ENCODE measurements at places on chromosomes 3 and 15.

GRCh38 chr3:170907637-170908234, 701 bp downstream of the EIF5A2 start:
- DNase-seq: no peak

GRCh38 chr3:29898171-29898965, 617.5 kb downstream of the RBMS3 start:
- DNase-seq: no peak

- no peak for DNase-seq
Measured at GRCh38 chr15:38972831-38973230, 408.2 kb upstream of the RASGRP1 start.

DNA sequence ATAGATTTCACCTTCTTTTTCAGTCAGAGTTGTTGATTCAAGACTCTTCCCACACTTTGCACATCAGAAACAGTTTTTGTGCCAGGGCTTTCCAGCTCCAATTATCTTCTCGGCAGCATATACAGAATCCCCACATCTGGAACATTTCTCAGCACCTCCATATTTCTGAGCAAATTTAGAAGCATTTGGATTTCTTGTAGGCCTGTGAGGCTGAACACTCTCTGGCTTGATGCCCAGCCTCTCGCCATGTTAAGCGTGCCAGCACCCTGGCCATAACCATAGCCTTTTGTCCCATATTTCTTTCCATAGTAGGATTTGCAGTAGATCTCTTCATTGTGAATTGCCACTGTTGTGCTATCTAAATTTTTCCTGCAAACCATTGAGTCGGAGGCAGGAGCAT, 28.3 kb downstream of the CD80 start:
- no peak for DNase-seq

- DNase-seq: no peak
Measured at GRCh38 chr3:14941871-14942270, 5.5 kb upstream of the NR2C2 start.

DNA sequence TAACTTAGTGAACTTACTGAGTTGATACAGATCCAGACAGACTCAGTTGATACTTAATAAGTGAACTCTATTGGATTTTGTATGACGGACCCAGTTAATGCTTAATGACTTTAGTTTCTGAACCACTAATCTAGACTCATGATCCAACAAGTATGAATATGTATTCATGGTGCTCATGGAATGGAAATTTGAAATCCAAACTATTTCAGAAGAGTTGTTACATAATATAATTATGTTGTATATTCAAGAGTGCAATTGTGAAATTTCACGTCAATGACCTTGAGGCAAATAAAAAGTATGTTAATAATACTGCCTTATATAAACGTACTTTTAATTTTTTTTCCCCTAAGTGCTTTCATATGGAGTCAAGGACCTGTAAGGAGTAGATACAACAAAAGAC, 78.8 kb downstream of the THRB start:
- DNase-seq: no peak

DNA sequence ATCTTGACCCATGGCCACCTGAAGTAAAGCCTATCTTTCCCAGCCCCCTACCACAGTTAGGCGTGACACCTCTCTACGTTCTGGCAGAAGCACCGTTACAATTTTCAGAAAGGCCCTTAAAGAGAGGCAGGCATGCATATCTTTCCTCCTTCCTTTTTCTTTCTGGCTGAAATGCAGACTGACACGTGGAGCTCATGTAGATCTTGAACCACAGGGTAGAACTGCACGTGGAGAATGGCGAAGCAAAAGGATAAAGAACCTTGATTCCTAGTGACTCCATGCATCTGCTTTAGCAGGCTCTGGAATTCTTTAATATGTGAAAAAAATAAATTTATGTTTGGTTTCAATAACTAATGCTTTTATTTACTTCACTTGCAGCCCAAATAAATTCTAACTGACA, 166.6 kb downstream of the CPNE4 start:
- DNase-seq: no peak

DNA sequence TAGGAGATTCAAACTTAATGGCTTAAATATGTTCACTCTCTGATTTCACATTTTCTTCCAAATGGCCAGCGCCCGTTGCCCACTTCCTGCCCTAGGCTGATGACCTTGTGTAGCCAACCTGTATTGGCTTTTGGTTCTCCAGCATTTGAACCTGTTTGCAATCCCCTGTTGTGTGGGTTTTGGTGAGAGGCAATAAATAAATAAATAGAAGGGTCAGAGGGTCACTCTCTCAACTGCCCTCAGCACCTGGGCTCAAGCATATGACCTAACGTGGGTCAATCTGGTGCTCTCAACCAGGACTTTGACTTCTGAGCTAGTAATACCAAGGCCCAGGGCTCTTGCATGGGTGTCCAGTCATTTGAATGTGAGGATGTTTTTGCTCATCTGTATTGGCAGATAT, 1.8 kb upstream of the SRP14 start:
- no peak for DNase-seq

DNA sequence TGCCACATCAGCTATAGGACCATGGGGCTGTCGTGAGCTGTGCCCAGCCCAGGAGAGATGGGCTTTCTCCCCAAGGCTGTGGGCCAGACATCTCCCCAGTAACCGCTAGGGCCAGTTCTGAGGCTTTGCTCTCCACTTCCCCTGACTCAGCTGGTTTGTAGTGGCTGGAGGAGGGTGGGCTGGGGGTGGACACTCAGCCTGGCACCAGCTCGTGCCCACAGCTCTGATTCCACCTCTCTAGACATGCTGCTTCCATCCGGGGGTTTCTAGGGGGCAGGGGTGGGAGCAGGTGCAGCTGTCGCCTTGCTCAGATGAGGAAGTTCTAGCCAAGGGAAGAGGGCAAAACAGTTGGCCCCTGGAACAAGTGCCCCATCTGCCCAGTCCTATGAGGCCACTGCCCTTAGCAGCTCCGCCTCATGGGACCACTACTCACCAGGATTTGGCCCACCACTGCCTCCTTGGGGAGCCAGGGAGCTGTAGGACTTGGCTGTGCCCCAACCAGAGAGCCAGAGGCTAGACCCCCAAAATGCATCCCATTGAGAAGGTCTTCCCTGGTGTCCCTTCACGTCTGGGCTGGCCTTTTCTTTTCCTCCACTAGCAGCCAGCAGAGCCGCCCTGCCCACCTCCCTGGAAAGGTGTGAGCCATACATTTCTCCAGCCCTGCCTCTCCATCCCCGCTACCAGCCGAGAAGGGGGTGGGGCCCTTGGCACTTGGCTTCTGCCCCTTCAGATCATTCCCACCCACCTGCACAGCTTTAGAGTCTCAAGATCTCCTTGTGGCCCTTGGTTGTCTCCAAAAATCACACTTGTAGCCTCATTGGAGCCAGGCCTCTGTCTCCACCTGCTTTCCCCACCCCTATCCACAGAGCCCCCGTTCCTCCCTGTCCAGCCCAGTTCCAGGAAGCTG, 9.9 kb downstream of the GLYCTK start:
- no peak for DNase-seq

GRCh38 chr3:172094621-172095557, 55.5 kb downstream of the FNDC3B start:
- DNase-seq: no peak

All from stimulated activated CD8-positive, alpha-beta memory T cell treated with anti-CD3 and anti-CD28 coated beads, Interleukin-4, amount 100 ng/mL, for 4 hours (primary cell).